NCI-H187 (cell line): ENCODE measurements at places on chromosomes 3 and 15.

GRCh38 chr15:81983497-81983896 is 62.3 kb downstream of the MEX3B start:
- no peak for DNase-seq

DNA sequence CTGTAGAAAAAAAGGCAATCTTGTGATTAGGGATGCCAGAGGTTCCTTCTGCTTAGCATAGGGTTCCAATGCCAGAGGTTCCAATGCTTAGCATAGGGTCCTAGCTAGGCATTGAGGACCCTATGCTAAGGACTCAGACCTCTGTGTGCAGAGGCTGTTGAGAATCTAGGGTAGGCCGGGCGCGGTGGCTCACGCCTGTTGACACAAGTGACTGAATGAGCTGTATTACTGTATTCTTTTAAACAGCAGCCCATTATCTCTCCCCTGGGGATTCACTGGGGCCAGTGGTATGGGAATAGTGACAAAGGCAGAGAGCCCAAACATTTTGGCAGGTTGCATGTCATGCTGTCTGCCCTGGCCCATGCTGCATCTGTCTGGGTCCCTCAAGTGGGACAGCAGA is 16.2 kb downstream of the PAK6 start:
- no peak for DNase-seq

- no peak for DNase-seq
Observed at GRCh38 chr3:109254770-109255169, 61.5 kb downstream of the DPPA2 start.

DNA sequence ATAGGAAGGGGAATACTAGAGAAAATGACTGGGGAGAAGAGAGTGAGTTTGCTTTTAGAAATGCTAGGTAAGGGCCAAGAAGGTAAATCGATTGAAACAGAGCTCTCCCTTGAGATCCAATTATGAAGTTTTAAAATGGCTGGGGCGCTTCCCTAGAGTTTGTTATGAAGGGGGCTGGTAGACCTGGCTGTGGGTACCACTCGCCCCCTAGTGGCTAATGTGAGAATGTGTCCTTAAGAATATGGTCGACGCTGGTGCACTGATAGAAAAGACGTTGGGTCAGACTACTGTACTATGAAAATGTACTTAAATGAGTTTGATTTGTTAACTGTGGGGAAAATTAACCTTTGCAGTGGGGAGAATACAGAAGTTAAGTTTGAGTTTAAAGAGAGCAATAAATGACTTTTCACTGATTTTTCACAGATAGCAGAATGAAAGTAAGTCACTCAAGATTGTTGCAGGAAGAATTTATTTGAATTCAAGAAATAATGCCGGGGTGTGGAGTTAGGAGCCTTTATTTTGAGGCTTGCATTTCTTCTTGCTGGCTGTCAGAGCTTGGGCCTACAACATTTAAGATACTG is 9.2 kb downstream of the TMPRSS7 start:
- DNase-seq: peak; percentile 34

GRCh38 chr3:44259404-44259803 is 17.7 kb downstream of the TOPAZ1 start:
- no peak for DNase-seq

- no peak for DNase-seq
Observed at GRCh38 chr15:58190419-58190818, 52.2 kb downstream of the AQP9 start.

- DNase-seq: no peak
Observed at GRCh38 chr15:69392352-69392751, 21.8 kb upstream of the KIF23 start.

DNA sequence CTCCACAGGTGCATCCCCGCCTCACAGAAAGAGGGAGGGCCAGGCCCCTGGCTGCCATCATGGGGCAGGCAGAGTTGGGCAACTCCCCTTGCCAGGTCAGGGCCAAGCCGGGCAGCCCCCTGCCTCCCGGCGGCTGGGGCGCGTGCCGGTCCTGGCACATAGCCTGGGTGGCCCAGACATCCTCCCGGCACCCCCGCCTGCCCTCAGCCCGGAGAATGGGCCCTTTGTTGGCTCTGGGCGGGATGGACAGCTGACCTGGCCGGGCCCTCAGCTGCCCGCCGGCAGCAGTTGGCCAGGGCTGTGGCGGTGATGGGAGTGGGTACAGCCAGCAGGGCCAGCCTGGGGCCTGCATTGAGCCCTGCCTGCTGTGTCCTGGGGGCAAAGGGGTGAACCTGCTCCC is 16.5 kb downstream of the PLXNA1 start:
- DNase-seq: no peak

DNA sequence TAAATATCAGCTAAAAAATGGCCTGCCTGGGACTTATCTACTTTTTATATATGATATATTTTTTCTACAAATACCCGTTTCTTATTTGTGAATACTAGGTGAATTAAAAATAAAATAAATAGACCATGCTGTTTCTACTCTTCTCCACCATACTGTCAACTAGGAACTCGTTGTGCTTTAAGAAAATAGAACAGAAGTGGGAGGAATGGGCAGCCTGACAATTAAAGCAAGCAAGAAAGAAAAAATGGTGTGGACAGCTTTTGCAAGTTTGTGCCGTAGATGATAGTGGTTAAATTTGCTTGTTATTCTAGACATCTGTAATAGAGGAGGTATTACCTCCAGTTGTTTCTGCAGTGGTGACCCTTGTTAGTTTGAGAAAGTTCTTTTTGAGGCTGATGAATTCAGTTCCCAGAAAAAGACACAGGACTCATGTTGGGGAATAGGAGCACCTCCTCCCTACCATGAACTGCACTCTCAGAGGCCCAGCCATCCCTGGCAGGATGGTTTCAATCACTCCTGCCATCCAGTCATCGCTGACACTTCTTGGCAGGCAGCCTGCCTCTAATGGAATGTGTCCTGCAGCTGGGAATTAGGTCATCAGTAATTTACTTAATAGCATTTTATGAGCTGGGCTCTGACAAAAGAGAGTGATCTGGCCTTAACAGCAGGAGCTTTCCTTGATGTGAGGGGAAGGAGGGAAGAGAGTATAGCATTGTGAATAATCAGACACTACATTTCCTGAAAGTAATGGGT is 105.0 kb upstream of the GAP43 start:
- DNase-seq: no peak

DNA sequence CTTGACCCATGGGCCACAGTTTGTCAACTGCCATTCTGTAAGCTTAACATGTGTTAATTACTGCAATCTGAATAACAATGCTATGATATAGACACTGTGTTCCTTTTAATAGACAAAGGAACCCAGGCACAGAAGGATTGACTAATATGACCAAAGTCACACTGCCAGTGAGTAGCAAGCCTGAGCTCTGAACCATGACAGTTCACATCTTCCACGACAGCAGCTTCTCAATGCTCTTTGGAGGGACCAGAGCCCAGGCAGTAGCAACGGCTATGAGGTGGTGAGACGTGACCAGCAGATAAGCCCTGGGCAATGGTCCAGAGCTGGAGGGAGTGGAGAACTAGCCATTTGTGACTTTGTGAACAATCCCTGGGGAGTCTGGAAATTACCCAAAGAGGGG is 19.4 kb downstream of the CA12 start:
- DNase-seq: no peak
